ENCODE measurements at places on chromosomes 3 and 15.

- no peak for DNase-seq
Observed at GRCh38 chr3:12486916-12487315, 2.6 kb downstream of the TSEN2 start.

DNA sequence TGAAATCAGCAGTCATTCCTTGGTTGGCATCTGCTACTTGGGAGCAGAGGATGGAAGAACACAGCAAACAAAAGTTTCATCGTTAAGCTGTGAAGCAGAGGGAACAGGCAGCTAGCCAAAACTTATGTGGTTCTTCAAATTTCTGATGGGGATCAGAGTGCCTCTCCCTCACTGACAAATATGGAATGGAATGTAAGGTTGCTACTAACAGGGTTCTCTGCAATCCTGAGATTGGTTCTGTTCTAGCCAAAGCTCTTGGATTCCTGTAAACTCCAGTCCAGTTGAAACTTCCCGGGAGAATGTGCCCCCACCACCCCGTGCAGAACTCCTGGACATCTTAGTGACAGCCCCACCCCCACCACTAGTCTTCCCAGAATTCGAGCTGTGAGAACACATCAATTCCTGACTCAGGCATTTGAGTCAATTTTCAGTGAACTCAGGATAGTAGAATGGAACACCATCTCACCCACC lies 55.9 kb upstream of the PHLDB2 start:
- DNase-seq = peak; percentile 99

DNA sequence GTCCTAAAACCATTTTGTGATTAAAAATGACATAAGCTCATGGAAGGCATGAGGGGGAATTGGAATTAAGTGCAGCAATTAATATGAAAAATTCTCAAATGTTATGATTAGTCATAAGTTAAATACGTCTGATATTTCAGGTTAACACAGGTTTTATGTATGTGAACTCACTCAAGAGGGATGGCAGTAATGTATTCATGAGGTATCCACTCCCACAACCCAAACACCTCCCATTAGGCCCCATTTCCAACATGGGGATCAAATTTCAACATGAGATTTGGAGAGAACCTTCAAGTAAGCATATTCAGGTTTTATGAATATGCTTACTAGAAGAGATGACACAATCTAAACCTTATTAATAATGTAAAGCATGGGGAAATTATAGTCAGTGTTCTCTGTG lies 41.6 kb upstream of the IL20RB start:
- DNase-seq = no peak

GRCh38 chr3:166889241-166889640 lies 490.9 kb downstream of the ZBBX start:
- no peak for DNase-seq

DNA sequence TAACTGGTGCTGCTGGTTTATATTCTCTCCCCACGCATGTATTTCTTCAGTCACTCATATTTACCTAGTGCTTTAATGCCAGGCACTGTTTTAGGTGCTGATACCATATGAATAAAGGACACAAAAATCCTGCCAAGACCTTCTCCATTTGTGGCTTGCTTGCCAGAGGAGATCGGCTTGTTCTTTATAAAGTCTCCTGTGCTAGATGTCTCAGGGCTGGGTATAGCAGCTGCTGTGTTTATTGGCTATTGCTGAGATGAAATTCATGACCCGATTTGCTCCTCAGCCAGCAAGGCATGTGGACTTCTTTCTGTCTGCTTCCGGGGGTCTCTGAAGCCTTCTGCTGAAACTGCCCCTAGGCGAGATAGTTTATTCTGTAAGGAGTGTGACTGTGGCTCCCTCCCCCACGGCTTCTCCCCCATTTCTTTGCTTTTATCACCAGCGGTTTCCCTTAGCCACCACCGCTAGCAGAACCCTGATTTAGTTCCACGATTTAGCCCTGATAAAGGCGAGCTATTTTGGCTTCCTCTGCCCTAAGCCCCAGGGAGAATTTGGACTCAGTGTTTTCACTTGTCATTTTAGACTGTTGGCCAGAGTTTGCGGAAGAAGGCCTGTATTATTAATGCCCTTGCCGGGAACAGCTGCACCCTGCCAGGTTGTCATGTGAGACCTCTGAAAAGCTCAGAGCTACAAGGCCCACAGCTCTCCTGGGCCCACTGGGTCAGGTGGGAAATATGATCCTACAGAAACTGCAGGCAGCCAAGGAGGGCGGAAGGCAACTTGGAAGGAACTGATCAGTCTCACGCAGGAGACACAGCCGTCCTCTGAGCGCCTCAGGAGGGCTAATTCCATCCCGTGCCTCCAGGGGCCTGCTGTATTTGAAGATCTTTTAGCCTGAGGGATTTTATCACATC lies 46.8 kb downstream of the ST6GAL1 start:
- no peak for DNase-seq

GRCh38 chr3:116947809-116948208 lies 238.2 kb downstream of the TUSC7 start:
- DNase-seq = no peak

- no peak for DNase-seq
Observed at GRCh38 chr15:79093352-79093935, 2.9 kb upstream of the RASGRF1 start.

DNA sequence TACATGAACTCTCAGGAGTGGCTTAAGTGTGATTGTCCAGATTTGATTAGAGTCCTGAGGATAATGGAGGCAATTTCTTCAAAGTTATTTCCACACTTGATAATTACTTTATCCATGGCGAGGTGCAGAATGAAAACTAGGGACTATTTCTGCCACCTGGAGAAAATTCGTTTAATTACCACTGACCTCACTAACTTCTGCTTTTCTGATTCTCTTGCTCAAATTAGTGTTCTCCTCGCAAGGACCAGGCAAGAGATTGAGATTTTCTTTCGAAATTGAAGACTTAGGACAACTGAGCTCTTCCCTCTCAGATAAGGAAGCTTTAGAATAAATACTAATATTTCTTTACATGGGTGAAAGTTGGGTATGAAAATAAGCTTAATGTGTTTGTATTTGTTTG lies 135.2 kb downstream of the RYR3 start:
- no peak for DNase-seq

DNA sequence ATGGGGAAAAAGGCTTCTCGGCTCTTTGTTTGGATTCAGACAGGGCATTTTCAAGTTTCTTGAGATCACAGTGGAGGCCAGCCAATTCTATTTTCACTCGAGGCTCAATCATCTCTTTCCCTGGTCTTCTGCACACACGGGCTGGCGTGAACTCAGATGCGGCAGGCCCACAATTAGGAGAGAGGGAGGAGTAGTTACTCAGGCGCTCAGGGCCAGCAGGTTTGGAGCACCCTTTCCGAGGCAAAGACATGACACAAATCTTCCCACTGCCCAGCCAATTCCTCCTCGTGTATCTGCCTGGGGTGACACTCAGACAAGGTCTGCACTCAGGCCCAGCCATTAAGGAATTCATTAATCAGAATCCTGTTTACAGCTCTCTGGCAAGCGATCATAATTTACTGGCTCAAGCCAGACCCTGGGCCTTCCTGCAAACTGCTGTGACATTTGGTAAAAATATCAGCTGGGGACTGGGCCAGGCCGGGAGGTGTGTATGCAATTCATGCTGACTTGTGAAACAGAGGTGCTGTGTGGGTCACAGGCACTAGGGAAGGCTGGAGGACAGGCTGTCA lies 68.1 kb upstream of the TLE3 start:
- peak; percentile 4 for DNase-seq

DNA sequence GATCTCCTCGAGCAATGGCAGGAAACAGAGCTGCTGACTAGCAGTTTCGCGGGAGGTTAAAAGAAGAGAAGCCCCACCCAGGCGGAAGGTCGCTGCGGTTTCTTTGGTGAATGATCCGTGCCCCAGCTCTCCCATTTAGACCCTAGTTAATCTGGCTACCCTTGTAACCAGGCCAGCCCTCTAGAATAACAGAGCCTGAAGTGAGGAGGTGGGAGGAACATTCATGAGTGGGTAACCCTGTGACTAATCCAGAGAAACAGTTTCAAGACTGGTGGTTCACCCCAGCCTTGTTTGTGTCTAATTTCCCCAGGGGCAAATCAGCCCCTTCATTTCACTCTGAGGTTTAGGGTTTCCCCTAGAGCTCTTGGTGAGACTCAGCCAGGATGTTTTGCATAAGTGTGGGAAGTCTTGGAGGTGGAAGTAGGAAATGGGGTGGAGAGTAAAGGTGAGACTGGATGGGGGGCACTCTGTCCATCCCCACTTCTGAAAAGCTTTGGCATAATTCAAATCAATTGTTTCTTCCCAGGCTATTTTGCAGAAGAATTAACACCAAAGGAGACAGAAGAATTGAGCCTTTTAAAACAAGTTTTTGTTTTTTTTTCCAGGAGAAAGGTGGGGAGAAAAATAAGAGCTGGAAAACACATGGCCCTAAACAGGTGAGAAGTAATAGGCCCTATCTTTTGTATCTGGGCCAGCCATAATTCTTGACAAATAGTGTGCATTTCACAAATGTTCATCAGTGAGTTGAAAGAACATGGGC lies 303.1 kb downstream of the RPLP1 start:
- DNase-seq = no peak

DNA sequence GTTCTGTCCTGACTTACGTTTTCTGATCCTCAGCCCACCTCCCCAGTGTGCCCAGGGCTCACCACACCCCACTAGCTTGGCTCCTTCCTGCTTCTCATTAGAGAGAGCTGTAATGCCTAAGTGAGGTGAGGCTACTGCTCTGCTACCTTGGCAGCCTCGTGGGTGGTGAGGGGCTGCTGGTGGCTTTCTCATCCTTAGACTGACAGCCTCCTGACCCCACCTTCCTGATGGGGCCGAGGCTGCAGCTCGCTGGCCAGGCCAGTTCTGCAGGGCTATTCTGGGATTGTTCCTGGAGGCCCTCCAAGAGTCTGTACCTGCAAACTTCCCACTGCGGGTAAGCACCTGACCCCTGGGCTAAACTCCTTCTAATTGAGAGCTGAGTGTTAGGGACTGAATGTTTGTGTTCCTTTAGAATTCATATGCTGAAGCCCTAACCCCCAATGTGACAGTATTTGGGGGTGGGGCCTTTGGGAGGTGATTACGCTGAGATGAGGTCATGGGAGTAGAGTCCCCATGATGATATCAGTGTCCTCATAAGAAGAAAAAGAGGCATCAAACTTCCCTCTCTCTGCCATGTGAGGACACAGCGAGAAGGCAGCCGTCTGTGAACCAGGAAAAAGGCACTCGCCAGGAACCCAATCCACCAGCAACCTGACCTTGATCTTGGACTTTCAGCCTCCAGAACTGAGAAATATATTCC lies 38.1 kb upstream of the IQSEC1 start:
- no peak for DNase-seq

Measured in GM04503 (cell line).